Stimulated activated CD4-positive, alpha-beta T cell treated with anti-CD3 and anti-CD28 coated beads, TNF-alpha, amount 100 ng/mL, for 1 hour (primary cell): ENCODE measurements at places on chromosomes 16 and 17.

GRCh38 chr17:19448341-19449268 lies 37.6 kb downstream of the RNF112 start:
- no peak for DNase-seq

DNA sequence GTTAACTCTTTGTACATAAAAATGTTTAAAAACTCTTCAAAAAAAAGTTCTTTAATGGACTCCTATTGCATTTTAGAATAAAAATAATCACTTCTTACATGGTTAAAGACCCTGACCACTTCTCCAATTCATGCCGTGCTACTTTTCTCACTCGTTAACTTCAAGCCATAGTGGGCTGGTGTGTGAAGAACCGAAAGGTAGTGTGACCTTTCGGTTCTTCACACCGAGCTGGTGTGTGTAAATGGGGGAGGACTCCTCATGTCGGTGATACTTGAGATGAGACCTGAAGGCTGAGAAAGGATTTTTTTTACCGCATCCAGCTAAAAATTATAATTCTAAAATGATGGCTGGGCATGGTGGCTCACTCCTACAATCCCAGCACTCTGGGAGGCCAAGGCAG lies 22.1 kb downstream of the RFFL start:
- DNase-seq = no peak

DNA sequence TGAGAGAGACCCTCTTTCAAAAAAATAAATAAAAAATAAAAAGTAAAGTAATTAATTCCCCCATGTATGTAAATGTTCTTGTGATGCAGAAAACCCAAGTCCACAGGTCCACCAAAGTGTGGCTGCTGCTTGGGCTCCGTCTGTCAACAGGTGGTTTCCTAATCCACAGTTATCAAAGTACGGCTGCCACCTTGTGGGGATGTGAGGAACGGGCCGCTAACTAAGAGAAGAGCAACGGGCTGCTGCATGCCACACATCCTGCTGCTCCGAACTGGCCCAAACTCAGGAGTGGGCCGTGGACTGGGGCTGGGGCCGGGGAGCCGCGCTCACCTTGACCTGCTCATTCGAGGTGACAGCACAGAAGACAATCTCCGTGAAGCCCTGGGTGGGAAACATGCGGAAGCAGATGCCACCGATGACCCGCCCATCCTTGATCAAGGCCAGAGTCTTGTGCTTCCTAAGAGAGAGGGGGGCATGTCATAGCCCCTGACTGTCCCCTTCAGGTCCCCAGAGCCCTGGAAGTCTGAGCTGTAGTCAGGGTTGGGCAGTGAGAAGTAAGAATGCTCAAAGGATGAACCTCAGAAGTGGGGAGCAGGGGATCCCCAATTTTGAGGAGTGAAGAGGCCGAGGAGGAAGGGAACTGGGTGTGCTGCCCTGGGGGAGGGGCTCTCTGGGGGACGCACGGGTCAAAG lies 4.3 kb downstream of the KAT2A start:
- peak; percentile 63 for DNase-seq

GRCh38 chr16:85798901-85799496 lies 345 bp downstream of the EMC8 start:
- no peak for DNase-seq

- DNase-seq = no peak
Observed at GRCh38 chr17:57292091-57292490, 35.8 kb downstream of the MSI2 start.

DNA sequence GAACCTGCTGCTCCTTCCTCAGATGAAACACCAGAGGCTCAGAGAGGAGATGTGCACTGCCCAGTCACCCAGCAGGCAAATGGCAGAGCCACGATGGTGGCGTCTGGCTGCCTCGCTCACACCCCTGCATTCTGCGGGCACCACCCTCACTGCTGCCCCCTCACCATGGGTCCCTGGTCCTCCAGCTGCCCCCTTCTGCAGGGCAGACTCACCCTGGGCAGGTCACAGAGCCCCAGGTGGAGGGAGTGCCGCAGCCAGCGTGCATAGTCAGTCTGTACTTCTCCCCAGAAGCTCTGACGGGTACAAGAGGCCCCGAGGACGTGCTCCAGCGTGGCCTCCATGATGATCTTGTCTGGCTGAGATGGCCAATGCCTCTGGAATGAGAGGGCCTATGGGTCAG lies 52.9 kb downstream of the RMI2 start:
- no peak for DNase-seq

DNA sequence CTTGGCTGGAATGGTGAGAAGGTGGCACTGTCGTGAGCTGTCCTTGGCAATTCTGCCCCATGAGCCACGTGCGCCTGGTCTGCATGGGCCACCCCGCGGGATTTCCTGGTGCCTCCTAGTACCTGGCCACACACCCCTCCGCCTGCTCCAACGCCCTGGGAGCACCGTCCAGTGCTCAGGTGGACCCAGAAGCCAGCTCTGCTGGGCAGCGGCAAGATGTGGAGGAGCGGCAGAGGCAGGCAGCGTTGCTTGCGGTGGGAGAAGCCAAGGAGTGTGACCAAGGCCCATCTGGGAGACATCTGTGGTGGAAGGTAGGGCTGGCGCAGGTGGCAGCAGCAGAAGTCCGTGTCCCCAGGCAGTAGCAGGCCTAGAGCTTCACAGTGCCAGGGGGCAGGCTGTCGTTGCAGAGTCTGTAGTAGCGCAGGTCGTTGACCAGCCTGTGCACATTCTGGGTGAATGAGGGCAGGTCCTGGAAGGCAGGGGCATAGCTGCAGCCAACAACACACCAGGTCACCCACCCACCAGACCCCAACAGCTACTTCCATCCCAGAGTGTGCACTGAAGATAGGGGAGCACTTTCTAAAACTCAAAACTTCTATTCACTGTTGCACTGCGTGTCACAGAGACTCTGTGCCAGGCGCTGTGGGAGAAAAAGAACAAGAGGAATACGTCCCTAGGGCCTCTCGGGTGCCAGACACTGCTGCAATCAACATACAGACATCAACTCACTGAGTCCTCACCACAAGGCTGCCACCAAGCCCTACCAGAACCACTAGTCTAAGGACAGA lies 34.9 kb upstream of the GSG1L start:
- DNase-seq = no peak
